Central memory CD8-positive, alpha-beta T cell (primary cell): ENCODE measurements at places on chromosomes 12 and 14.

GRCh38 chr12:131644481-131644880 lies 66.4 kb upstream of the SFSWAP start:
- H3K4me1 ChIP-seq, result no peaks in the 10 kb centered on the region
- DNase-seq, result no peak
- peaks cover 26% of the 10 kb centered on the region for H3K27me3 ChIP-seq
- H3K36me3 ChIP-seq, result no peaks in the 10 kb centered on the region

DNA sequence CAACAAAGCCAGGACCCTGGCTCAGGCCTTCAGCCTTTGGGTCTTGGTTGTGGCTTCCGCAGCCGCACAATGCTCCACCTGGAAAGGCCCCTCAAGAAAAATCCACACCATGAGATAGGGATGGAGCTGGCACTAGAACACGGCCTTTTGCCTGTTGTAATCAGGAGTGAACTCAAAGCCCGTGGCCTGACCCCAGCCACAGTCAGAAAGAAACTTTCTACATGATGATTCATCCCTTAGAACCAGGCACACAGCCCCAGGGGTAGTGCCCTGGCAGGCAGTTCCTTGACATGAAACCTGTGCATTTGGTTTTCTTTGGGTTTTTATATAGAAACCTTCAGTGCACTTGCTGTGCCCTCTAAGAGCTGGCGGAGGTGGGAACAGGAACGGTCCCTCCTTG lies 5.1 kb downstream of the CLMN start:
- no peak overlapping the region for H3K4me3 ChIP-seq
- DNase-seq, result no peak
- peaks cover 87% of the 10 kb centered on the region for H3K27me3 ChIP-seq
- peaks cover 7% of the 10 kb centered on the region for H3K36me3 ChIP-seq
- peaks cover 14% of the 10 kb centered on the region for H3K4me1 ChIP-seq

DNA sequence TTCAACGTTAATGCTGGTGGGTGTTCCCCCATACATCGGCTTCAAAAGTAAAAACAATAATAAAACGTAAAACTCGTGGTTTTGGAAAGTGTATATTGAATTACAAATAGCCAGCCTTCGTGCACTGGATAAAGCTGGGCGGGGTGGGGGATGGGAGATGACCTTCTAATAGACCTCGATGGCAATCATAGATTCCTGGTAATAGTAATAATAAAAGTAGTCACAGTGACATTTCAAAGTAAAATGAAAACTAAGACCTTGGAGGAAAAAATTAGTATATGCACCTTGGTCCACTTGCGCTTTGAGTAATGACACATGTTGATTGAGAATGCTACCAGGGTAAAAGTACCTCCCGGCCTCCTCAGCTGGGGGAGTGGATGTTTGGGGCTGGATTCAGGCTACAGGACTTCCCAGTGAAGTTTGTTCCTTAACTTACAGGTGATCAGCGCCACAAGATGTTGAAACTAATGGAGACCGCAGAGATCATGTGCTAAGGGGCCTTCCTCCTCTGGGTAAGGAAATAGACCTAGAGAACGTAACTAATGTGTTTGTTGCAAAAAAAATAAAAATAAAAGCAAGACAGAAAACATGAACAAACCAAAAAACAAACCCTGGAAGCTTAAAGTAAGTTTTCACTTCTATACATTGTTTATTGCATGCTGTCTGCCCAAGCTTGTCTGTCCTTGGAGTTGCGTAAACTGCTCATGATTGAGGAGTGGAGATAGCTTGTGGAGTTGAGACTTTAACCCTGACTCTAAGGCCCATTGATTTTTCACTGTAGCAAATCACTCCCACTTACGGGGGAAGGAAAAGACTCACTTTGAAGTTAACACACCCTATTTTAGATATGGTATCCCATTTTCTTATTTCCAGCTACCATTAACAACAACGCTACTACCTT lies 907 bp upstream of the LRIG3 start:
- no peak for DNase-seq
- H3K4me1 ChIP-seq, result no peaks in the 10 kb centered on the region
- no peaks in the 10 kb centered on the region for H3K27me3 ChIP-seq
- H3K36me3 ChIP-seq, result no peaks in the 10 kb centered on the region
- no peak overlapping the region for H3K27ac ChIP-seq
- H3K4me3 ChIP-seq, result no peak overlapping the region

DNA sequence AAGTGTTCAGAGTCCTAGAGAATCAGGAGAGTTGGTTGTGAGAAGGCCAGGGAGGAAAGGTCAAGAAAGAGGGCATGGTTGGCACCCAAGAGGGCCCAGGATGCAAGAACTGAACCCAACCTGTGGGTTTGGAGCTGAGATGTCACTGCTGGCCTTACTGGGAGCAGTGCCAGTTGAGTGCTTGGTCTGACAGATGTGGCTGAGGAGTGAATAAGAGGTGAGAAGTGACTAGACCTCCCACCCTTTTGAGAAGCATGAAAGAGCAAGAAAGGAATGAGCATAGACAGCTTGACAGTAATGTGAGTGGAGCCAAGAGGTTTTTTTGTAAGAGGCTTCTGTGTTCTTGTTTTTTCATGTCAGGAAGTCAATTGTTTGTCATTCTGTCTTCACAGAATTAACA lies 95.3 kb downstream of the FGD4 start:
- H3K27me3 ChIP-seq, result no peaks in the 10 kb centered on the region
- H3K4me3 ChIP-seq, result no peak overlapping the region
- DNase-seq, result no peak
- no peaks in the 10 kb centered on the region for H3K4me1 ChIP-seq

DNA sequence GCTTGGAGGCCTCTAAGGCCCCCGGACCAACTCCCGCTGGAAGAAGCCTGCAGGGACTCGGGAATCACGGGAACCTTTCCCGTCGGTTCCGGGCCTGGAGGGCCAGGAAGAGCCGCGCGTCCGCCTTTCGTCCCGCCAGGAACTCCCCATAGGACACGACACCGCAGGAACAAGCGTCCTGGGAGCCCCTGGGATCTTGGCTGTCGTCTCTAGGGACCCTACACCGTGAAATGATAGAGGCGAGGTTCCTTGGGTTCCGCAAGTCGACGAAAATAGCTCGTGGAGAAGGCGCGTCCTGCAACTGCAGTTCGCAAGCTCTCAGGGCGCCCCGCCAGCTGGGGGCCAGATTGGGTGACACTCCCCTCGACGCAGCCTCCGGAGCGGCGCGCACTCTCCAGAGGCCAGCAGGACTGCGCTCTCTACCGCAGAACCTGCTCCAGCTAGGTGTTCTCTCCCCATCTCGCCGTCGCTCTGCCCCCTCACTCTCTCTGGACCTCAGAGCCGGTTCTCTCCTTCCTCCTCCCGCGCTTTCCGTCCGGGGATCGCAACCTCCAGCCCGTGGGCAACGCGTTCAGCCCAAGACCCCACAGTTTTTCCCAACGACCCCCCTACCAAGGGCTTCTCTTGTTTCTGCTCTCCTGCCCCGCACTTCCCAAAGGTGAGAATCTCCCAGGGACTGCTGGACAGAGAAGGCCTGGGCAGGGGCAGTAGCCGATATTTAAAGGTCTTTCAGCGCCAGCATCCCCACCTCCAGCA lies 776 bp downstream of the BMP4 start:
- H3K27me3 ChIP-seq, result peaks cover 74% of the 10 kb centered on the region
- H3K27ac ChIP-seq, result peak overlapping the region; percentile 65

DNA sequence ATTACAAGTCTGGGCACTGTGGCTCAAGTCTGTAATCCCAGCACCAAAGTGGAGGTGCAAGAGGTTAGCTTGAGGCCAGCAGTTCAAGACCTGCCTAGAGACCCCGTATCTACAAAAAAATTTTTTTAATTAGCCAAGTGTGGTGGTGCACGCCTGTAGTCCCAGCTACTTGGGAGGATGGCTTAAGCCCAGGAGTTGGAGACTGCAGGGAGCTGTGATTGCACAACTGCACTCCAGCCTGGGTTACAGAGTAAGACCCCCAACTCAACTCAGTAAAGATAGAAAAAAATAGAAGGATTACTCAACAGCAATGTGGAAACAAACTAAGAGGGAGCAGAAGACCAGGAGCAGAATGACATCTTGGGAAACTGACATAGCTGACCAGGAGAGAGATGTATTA lies 13.3 kb downstream of the SBNO1 start:
- H3K27ac ChIP-seq, result no peak overlapping the region
- H3K36me3 ChIP-seq, result peaks cover 31% of the 10 kb centered on the region
- no peaks in the 10 kb centered on the region for H3K27me3 ChIP-seq
- H3K4me1 ChIP-seq, result peaks cover 43% of the 10 kb centered on the region
- no peak for DNase-seq

DNA sequence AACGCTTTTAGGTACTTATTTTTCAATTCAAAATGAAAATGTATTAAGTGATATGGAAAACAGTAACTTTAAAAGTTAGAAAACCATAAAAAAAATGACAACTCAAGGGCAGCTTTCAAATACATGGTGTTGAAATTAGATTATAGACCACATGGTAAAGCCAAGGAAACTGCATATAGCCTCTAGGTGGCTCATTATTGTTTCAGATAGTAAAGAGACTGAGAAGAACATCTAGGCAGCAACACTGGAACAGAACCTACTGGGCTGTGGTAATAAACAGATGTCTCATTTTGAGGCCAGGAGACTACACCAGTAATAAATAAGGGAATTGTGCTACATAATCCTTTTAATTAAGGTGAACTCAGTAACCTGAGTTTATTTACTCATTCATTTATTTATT lies 13.0 kb downstream of the FBXO33 start:
- no peak for DNase-seq
- no peak overlapping the region for H3K27ac ChIP-seq
- H3K27me3 ChIP-seq, result no peaks in the 10 kb centered on the region
- no peak overlapping the region for H3K4me3 ChIP-seq
- peaks cover 56% of the 10 kb centered on the region for H3K4me1 ChIP-seq
- H3K36me3 ChIP-seq, result peaks cover 10% of the 10 kb centered on the region

- H3K27me3 ChIP-seq, result no peaks in the 10 kb centered on the region
- peak overlapping the region; percentile 1 for H3K27ac ChIP-seq
- no peak for DNase-seq
- peaks cover 11% of the 10 kb centered on the region for H3K36me3 ChIP-seq
- peaks cover 48% of the 10 kb centered on the region for H3K4me1 ChIP-seq
- peak overlapping the region; percentile 56 for H3K4me3 ChIP-seq
Measured at GRCh38 chr12:25058012-25058411, 109.1 kb upstream of the BCAT1 start.

DNA sequence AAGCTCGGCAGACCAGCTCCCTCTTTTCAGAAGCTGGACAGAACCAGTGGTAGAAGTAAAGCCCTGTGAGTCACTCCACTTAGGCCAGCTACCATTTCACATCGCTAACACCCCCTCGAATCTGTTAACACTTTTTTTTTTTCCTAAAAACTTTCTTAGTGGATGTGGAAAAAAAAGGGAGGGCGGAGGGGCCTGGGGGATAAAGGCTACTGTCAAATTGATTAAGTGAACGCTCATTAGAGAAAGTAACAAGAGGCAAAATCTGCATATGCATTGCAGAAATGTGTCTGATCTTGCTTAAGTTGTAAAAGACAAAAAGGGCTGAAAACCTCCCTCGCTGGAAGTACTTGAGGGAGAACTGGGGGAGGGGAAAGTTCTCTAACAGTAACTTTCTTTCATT lies 86.6 kb upstream of the OTX2 start:
- H3K36me3 ChIP-seq, result no peaks in the 10 kb centered on the region
- no peaks in the 10 kb centered on the region for H3K4me1 ChIP-seq
- H3K27me3 ChIP-seq, result peaks cover 44% of the 10 kb centered on the region
- DNase-seq, result no peak
- H3K27ac ChIP-seq, result no peak overlapping the region

DNA sequence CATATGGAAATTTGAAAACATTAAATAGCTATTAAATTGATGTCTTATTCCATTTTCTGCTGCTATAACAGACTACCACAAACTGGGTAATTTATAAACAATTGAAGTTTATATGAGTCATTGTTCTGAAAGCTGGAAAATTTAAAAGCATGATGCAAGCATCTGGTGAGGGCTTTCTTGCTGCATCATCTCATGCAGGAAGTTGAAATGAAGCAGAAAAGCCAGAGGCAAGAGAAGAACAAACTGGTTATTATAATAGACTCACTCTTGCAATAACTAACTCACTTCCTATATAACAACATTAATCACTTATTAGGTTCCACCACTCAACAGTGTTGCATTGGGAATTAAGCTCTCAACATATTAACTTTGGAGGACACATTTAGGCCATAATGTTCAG lies 1277.4 kb downstream of the LRFN5 start:
- H3K27ac ChIP-seq, result no peak overlapping the region
- H3K27me3 ChIP-seq, result no peaks in the 10 kb centered on the region
- H3K36me3 ChIP-seq, result no peaks in the 10 kb centered on the region
- H3K4me1 ChIP-seq, result no peaks in the 10 kb centered on the region
- no peak overlapping the region for H3K4me3 ChIP-seq

- DNase-seq, result no peak
- peak overlapping the region; percentile 95 for H3K27ac ChIP-seq
- H3K4me1 ChIP-seq, result peaks cover 61% of the 10 kb centered on the region
- H3K4me3 ChIP-seq, result peak overlapping the region; percentile 82
Measured at GRCh38 chr14:22509036-22509709, 79.9 kb downstream of the DAD1 start.

DNA sequence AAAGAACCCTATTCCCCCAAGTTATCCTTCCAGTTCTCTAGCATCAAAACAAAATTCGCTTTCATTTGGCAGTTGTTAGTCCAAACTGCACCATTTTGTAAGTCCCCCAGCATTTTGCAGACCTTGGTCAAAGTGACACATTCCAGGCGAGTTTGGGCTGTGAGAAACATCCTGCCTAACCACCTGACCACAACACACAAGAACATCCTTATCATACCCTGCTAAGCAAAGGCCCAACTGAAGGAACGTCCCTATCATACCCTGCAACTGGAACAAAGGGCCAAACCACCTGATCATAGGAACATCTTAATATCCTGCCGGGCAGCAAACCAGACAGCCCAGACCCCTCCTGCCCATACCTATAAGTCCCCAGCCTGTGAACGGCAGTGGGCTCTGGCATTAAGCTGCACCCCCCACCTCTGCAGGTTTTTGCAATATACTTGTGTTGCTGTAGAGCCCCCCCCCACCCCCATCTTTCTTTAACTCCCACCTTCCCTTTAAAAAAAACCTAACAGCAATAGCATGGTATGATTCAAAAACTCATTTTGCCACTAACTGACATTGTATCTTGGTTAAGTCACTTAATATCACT lies 2.7 kb downstream of the PCNX4 start:
- H3K4me1 ChIP-seq, result peaks cover 43% of the 10 kb centered on the region
- H3K27ac ChIP-seq, result peak overlapping the region; percentile 2
- peaks cover 23% of the 10 kb centered on the region for H3K36me3 ChIP-seq
- H3K4me3 ChIP-seq, result peak overlapping the region; percentile 84
- DNase-seq, result no peak

DNA sequence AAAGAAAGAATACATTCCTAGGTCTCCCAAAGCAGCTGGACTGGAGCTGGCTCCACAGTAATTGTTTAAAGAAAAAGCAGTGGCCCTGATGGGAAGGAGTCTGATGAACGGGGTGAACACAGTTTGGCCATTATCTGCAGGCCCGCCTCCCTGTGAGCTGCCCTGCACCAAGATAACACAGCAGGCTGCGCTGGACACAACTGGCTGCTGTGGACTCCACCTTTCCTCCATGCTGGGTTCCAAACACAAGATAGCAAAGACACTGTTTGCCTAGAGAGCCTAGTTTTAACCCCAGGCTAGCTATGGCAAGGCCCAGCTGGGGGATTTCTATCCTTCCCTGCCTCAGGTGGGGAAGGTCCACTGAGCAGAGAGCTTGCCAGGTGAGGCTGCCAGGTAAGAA lies 34.6 kb downstream of the ZFP36L1 start:
- H3K4me3 ChIP-seq, result no peak overlapping the region
- H3K27me3 ChIP-seq, result no peaks in the 10 kb centered on the region
- DNase-seq, result no peak
- H3K4me1 ChIP-seq, result peaks cover 22% of the 10 kb centered on the region
- no peak overlapping the region for H3K27ac ChIP-seq
